Progenitor cell of endocrine pancreas (in vitro differentiated cells): ENCODE measurements at places on chromosomes 5 and 9. TPM values are rescaled to one million over a fixed set of nuclear protein-coding genes. Genes with fewer than 3 reads are reported as not detected.

Gene HEMGN
- not detected in 2 replicates for total RNA-seq

Gene SIT1
- total RNA-seq = not detected in 2 replicates

Gene PKD2L2
- total RNA-seq = not detected in 2 replicates

Gene MYMK
- not detected in 2 replicates for total RNA-seq

Gene NKD2
- total RNA-seq = 23.9 and 28.3 TPM in 2 replicates

Gene ALDH1A1
- total RNA-seq = 188 and 219 TPM in 2 replicates
